ENCODE measurements at places on chromosomes 12 and 14. TPM values are rescaled to one million over a fixed set of nuclear protein-coding genes. Genes with fewer than 3 reads are reported as not detected.
A peak's percentile ranks its signal among the peaks of the same experiment; 100 is the strongest.

Gene PLEKHD1
- total RNA-seq = 0.61 TPM

DNA sequence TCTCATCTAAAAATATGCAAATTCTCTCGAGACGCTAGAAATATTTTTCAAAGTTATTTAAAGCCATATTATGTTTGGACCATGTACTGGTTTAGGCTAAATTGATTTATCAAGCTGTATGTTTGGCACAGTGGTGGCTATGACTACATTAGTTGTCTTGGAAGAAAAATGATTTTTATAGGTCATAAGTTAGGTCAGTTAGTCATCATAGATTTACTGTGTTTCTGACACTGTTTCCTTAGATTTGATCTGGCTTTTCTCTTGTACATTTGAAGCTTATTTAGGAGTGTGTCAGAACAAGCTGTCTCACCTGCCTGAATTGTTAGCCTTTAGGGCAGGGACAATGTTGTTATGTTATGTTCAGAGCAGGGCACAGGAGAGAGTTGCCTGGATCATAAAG lies 161.1 kb upstream of the FBXO33 start:
- no peak overlapping the region for H3K27ac ChIP-seq
- no peak for DNase-seq
- H3K4me1 ChIP-seq = no peaks in the 10 kb centered on the region
- H3K4me3 ChIP-seq = no peak overlapping the region
- H3K36me3 ChIP-seq = no peaks in the 10 kb centered on the region
- H3K27me3 ChIP-seq = no peaks in the 10 kb centered on the region

GRCh38 chr12:78898416-78898815 lies 33.8 kb downstream of the SYT1 start:
- H3K27ac ChIP-seq = no peak overlapping the region
- H3K27me3 ChIP-seq = no peaks in the 10 kb centered on the region
- H3K4me3 ChIP-seq = no peak overlapping the region
- DNase-seq = peak; percentile 27

Gene REC8
- 27.0 TPM for total RNA-seq

GRCh38 chr12:6961278-6961694 lies 9.2 kb downstream of the PHB2 start:
- peaks cover 57% of the 10 kb centered on the region for H3K36me3 ChIP-seq
- H3K27me3 ChIP-seq = no peaks in the 10 kb centered on the region
- H3K4me1 ChIP-seq = peaks cover 31% of the 10 kb centered on the region
- DNase-seq = no peak
- peak overlapping the region; percentile 47 for H3K4me3 ChIP-seq

- DNase-seq = no peak
- H3K4me1 ChIP-seq = peaks cover 48% of the 10 kb centered on the region
- no peak overlapping the region for H3K4me3 ChIP-seq
These were observed 234.4 kb downstream of the CACNA1C start for GRCh38 chr12:2287151-2287550.

DNA sequence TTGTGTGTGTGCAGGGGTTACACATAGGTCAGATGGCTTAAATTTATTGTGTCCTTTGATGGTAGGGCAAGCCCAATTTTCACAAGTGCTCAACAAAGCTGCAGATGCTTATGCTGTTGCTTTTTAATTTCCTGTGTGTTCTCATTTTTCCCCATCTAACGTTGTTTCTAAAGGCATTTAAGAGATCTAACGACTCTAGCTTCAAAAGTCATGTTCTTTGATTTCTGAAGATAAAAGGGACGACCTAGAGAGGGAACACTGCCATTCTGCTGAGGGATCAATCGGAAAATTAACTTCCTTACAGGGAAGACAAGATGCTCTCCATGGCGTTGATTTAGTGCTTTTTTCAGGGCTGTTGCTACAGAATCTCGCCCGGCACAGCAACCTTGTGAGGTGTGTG lies 79.0 kb upstream of the GNG2 start:
- no peak overlapping the region for H3K27ac ChIP-seq
- H3K27me3 ChIP-seq = no peaks in the 10 kb centered on the region

DNA sequence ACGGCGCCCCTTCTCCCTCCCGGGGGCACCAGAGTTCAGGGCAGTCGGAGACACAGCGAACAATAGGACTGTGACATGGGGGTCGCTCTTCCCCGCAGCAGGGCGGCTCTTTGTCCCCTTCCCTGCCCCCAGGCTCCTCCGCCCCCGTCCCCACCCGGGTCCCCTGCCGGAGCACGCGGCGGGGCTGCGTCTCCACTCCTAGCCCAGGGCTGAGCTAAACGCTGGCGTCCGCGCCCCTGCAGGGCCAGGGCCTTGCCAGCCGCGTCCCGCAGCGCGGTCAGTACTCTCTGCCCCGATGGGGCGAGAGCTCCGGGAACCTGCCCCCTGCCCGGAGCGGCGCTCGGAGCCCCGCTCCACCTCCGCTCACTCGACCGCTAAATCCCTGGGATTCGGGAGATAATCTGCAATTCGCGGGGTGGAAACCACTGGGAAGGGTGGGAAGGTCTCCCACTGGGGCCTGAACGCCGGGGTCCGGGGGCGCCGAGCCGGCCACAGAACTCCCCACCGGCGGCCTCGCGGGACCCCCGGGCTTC lies 825 bp upstream of the CCDC85C start:
- peaks cover 47% of the 10 kb centered on the region for H3K27me3 ChIP-seq
- H3K4me1 ChIP-seq = peaks cover 52% of the 10 kb centered on the region
- H3K27ac ChIP-seq = peak overlapping the region; percentile 87
- no peak for DNase-seq
- H3K36me3 ChIP-seq = no peaks in the 10 kb centered on the region

- H3K27ac ChIP-seq = no peak within 1 kb of the TSS
- H3K4me1 ChIP-seq = peaks cover 27% of the 10 kb centered on the region
- no peak for DNase-seq
These were observed at the start of gene DHH for GRCh38 chr12:49094160-49094974. Gene DHH (minus strand): TSS chr12:49094801. CDS start chr12:49094512, 289 bp downstream.

DNA sequence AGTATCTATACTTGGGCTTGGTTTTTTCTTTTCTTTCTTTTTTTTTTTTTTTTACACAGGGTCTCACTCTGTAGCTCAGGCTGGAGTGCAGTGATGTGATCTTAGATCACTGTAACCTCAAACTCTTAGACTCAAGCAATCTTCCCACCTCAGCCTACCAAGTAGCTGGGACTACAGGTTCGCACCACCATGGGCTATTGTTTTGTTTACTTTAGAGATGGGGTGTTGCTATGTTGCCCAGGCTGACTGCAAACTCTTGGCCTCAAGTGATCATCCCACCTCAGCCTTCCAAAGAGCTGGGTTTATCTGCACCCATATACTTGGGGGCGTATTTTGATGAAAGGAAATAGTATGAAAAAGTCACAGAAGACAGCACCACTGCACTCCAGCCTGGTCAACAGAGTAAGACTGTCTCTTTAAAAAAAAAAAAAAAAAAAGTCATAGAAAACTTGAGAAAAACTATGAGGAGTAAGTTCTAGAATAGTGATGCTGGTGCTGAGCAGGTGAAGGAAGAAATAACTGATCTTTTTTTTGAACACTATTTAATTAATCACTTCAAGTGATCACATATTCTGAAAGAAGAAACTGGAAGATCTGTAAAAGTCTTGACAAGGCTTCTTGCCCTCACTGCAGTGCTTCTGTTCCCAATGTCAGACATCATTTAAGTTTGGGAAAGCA lies 53.8 kb upstream of the NPFF start:
- H3K4me1 ChIP-seq = peaks cover 43% of the 10 kb centered on the region
- DNase-seq = no peak
- no peaks in the 10 kb centered on the region for H3K27me3 ChIP-seq
- H3K27ac ChIP-seq = peak overlapping the region; percentile 16

GRCh38 chr12:55629058-55629841 lies 7.4 kb upstream of the OR10P1 start:
- no peaks in the 10 kb centered on the region for H3K4me1 ChIP-seq
- no peaks in the 10 kb centered on the region for H3K36me3 ChIP-seq
- H3K27me3 ChIP-seq = no peaks in the 10 kb centered on the region
- no peak for DNase-seq
- H3K4me3 ChIP-seq = no peak overlapping the region

Gene CFAP73
- total RNA-seq = 4.3 TPM

GRCh38 chr14:56555921-56556570 lies 23.6 kb upstream of the TMEM260 start:
- H3K4me1 ChIP-seq = no peaks in the 10 kb centered on the region
- H3K36me3 ChIP-seq = no peaks in the 10 kb centered on the region
- no peak overlapping the region for H3K4me3 ChIP-seq
- DNase-seq = no peak

GRCh38 chr12:79982086-79983062 lies 47.5 kb upstream of the PPP1R12A start:
- H3K27me3 ChIP-seq = no peaks in the 10 kb centered on the region
- no peak for DNase-seq
- no peaks in the 10 kb centered on the region for H3K36me3 ChIP-seq
- no peak overlapping the region for H3K27ac ChIP-seq
- no peak overlapping the region for H3K4me3 ChIP-seq

DNA sequence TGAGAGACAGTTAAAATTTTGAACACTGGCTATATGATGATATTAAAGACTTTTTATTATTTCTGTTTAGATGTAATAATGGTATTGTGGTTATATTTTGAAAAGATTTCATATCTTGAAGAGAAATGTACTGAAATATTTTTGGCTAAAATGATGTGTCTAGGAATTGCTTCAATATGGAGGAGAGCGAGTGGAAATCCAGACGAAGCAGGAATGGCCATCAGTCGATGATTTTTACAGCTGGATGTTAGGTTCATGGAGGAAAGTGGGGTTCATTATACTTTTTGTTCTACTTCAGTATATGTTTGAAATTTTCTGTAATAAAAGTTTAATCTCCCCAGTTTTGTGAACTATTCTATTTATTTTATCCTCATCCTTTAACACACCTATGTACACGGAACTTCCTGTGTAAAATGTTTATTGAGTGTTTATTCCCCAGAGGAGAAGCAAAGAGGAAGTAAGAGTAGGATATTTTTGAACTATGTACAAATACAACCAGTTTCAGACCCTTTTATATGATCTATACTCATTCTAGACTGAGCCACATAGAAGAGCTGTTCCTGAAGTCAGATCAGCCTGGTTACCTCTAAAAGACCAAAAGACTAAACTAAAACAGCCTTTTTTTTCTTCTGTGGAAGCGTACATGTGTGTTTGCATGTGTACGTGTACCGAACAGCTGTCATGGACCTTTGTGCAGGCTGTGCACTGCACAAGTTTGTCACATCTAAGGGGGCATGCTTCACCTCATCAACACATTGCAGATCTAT lies 211.0 kb upstream of the NUDT4 start:
- peaks cover 4% of the 10 kb centered on the region for H3K4me1 ChIP-seq
- no peak overlapping the region for H3K27ac ChIP-seq

DNA sequence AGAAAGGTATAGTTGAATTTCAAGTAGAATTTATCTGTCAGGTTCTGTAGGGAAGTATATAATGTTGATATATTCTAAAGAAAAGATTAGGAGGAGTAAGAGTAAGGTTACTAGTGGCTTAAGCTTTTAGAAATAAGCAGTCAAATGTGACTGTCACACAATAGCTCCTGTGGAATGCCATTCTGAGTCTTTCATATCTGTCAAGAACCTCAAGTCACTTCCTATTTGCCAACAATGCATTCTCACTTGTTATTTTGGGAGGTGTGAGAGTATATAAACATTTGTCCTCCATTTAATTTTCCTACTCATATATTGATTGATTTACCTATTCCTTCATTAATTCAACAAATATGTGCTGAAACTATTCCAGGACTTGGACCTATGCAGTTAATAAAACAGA lies 11.7 kb downstream of the CLEC9A start:
- H3K4me1 ChIP-seq = no peaks in the 10 kb centered on the region
- H3K4me3 ChIP-seq = no peak overlapping the region
- DNase-seq = no peak
- H3K36me3 ChIP-seq = no peaks in the 10 kb centered on the region
- no peaks in the 10 kb centered on the region for H3K27me3 ChIP-seq
- H3K27ac ChIP-seq = no peak overlapping the region

Gene MLXIP
- total RNA-seq = 48.1 TPM

Measured in left lung (tissue), 14 donors.